ENCODE measurements at places on chromosomes 7 and 10. TPM values are rescaled to one million over a fixed set of nuclear protein-coding genes. Genes with fewer than 3 reads are reported as not detected.

DNA sequence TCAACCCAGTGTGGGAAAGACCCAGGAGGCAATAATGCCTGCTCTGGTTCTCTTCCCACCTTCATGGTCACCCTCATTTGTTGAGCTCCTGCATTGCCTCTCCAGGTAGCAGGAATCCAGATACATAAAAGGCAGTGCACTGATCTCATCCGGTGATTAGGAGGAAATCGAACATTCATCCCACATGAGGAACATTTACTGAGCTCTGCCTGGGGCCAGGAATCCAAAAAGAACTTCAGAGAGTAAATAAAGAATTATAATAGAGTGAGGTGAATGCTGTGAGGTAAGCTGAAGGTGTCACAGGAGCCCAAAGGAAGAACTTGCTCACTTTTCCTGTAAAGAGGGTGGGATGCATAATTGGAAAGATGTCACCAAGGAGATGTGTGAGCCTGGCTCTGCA is 121.2 kb downstream of the RALA start:
- DNase-seq = no peak

OR2A5 gene
- total RNA-seq = not detected

DNA sequence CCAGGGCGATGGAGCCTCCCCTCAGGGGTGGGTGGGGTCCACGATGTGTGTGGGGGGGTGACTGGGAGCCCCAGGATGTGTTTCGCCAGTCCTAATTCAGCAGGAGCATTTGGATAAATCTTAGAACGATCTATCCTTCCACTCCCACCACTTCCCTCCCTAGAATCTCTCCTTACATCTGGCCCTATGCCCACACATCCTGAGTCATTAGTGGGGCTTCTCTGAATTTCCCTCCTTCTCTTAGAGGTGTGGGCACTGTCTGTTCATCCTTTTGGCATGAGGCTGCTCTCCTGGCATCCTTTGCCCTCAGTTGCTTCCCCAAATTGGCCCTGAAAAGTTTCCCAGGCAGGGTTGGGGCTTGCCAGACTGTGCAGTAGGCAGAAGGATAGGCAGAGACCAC is 1.6 kb downstream of the GHRHR start:
- DNase-seq = no peak

DNA sequence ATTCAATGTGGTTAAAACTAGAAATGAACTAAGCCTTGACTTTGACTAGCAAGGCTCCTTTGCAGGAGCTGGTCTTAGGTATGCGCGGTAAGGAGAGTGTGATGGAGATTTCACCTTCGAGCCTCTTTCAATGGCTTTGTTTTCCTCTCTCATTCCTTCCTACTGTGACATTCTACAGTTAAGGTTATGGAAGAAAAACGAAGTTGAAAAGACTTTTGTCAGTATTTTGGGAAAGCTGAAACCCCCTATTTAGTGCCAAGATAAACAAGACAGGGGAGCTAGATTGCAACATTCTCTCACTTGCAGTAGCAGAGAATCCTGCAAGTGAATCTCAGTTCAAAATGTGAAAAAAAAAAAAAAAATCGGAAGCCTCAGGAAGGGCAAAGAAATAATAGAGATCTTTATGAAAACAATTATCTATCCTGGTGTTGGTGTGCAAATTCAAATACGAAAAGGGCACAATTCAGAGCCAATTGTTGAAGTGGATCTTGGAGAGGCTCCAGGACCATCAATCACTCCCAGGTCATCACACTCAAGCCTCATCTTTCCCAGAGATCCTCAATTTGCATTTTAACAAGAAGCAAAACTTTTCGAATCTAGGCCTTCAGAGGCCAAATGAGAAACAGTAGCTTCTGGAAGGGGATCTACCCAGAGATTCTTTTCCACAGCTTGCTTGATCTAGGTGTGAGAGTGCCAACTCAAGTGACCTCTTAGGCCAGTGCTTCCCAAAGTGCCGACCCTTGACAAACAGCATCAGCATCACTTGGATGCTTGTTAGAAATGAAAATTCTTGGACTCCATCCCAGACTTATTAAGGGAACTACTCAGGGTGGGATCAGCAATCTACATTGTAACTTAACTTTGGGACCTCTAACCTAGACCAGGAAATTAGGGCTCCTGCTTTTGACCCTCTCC is 163.8 kb downstream of the INHBA start:
- DNase-seq = no peak

GRCh38 chr10:15591937-15592336 is 127.8 kb downstream of the ITGA8 start:
- DNase-seq = no peak

DNA sequence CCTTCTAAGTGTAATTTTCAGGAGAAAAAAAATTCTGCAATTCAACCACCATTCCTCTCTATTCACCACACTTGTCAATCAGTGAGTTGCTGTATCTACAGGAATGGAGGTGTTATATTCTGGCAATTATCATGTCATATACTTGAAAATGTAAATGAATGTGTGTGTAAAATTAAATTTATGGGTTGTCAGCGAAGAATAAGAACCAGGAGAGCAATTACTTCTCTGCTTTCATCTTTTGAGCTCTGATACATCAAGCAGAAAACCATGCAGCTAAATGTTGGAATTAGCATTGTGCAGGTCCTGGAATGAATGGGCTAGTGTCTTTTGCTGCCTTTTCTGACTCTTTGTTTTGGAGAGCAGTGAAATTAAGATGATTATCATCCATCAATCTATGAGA is 207.6 kb downstream of the FOXP2 start:
- no peak for DNase-seq

DNA sequence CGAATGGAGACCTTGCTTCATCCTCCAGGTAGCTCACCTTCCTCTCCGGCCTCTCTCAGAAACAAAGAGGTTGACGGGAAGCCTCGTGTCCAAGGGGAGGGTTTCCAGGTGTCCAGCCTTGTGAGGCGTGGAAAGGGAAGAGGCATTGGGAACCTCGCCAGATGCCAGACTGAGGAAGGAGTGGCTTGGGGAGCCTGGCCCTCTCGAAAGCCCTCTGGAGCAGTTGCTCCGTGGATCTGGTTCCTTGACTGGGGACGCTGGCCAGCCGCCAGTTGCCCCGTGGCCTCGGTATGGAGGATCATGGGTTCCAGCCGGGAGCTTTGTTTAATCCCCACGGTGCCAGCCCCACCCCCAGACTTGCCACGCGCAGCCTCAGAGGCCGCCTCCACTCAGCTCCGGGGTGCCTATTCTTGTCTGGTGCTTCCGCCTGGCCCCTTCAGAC is 30.3 kb upstream of the SUN1 start:
- peak; percentile 40 for DNase-seq

ZNF518A gene
- 24.5 TPM for total RNA-seq

GRCh38 chr7:116571552-116571951 is 46.7 kb downstream of the CAV1 start:
- DNase-seq = no peak

DNA sequence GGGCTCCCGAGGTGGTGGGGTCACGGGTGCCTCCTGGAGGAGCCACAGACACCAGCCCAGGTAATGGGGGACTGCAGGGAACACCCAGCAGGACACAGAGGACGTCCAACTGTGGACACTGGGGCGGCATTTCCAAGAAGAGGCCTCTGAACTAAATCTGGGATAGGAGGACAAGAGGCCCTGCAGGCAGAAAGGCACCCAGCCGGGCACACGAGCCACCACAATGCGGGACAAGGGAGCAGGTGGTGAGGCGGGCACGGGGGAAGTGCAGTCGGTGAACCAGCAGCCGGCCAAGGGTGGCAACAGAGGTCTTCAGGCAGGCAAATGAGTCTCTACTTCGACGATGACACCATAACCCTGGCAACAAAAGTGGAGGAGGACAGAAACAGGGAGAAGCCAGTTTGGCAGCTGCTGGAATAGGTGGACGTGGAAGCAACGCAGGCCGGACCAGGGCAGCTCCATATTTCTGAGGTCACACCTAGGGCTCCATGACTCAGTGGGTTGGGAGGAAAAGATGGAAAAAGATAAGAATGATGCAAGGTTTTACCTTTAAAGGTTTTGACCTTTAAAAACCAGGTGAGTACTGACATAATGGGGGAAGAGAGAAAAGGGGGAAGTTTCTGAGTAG is 26.1 kb upstream of the GALNTL5 start:
- no peak for DNase-seq

DNA sequence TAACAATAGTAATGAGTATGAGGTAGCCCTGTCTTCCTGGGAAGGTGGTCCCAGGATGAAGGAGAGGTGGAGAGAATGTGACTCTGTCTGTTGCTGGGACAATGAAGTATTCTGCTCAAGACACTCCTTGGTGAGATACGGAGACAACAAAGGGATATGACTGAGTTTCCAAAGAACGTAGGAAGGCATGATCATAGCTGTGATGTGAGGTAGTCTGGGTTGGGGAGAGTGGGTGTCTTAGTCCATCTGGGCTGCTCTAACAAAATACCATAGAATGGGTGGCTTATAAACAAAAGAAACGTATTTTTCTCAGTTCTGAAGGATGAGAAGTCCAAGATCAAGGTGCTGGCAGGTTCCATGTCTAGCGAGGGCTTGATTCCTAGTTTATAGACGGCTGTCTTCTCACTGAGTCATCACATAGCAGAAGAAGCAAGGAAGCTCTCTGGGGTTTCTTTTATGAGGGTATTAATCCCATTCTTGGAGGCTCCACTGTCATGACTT is 84.9 kb upstream of the RHOBTB1 start:
- no peak for DNase-seq

AMZ1 gene
- total RNA-seq = 0.39 TPM

COL1A2 gene
- 436 TPM for total RNA-seq

Measured in tibial nerve (tissue), 4 donors.